ENCODE measurements at places on chromosomes 1 and 21. TPM values are rescaled to one million over a fixed set of nuclear protein-coding genes. Genes with fewer than 3 reads are reported as not detected.
A peak's percentile ranks its signal among the peaks of the same experiment; 100 is the strongest.

ADORA3 gene
- 0.50 TPM for polyA plus RNA-seq

SIM2 gene
- 20.6 TPM for polyA plus RNA-seq

LCE2A gene
- not detected for polyA plus RNA-seq

PSRC1 gene
- polyA plus RNA-seq, result 32.6 TPM

C8B gene
- not detected for polyA plus RNA-seq

OSCP1 gene
- polyA plus RNA-seq, result 32.4 TPM

DNA sequence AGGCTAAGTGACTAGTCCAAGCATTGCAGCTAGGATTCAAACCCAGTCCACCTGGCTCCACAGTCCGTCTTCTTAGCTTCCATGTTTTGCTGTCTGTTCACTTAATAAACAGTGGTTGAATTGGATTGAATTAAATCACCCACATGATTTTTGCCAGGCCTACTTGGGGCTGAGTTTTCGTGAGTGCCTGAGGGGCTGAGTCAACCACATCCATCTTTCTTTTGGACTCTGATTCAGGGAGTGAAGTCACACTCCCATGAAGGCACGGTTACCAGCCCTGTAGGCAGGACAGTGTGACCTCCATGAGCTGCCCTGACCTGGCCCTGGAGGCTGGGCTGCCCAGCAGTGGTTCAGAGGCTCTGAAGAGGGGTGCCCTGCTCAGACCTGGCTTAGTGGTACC, 123.7 kb downstream of the ACTL8 start:
- DNase-seq, result no peak

DNA sequence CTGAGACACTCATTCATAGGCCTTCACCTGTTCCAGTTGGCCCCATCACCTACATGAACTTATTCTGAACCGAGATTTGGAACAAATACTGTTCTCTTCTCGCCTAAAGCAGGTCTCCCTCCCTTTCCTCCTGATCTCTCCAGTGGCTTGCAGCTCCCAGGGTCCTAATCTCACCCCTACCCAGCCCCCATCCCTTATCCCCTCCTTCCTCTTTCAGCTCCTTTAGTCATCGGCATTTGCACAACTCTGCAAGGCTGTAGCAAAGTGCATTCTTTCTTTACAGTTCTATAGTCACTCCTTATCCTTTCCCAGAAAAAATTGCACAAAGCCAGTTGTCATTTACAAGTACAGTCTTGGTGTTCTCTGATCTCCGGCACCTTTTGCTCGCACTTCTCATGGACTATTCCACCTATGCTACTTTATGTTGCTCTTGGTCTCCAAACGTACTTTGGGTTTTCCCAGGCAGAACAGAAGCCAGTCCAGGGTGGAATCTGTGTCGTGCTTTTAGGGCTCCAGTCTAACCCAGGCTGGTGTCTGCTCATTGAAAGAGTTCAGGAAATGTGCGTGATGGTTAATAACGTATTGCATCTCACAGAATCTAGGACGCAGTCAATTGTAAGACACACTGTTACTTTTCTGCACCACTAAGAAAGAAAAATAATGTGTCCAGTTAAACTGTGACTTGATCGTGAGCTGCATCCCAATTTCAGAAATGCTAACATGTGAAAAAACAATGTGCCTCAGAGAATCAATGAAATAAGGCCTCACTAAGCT, 965 bp downstream of the ABCA4 start:
- no peak for DNase-seq

DNA sequence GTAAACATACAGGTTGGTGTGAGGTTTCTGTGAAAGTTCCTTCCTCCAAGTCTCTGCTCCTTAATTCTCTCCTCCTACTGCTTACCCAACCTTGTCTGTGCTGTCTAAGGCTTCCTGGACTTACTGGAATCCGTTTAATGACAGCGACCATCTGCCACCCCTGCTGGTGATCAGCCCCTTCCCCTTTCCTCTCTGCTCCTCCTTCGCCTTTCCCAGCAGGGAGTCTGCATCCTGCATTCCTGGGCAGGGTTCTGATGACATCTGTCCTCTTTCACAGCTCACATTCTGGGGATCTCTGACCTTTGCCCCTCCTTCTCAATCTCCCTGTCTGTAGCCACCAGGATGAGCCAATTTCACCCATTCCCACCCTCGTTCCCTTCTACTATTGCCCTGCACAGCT, 66.5 kb downstream of the KIRREL1 start:
- DNase-seq, result no peak

- no peak for DNase-seq
Observed at GRCh38 chr1:181327796-181328195, 155.5 kb upstream of the CACNA1E start.

DNA sequence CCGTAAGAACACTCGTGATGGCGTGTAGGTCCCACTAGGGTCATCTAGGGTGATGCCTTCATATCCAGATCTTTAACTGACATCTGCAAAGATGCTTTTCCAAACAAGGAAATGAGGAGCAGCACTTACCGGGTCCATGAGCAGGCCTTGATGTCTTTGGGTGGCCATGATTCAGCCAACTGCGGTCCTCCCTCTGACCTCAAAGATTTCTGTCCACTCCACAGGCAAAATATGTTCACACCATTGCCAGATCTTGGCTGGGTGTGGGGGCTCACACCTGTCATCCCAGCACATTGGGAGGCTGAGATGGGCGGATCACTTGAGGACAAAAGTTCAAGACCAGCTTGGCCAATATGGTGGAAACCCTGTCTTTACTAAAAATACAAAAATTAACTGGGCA, 18.2 kb downstream of the TRPM2 start:
- no peak for DNase-seq

- no peak for DNase-seq
Observed at GRCh38 chr1:166859597-166859996, 16.5 kb downstream of the TADA1 start.

- DNase-seq, result no peak
Observed at GRCh38 chr21:25176637-25177412, 430.5 kb downstream of the MRPL39 start.

DNA sequence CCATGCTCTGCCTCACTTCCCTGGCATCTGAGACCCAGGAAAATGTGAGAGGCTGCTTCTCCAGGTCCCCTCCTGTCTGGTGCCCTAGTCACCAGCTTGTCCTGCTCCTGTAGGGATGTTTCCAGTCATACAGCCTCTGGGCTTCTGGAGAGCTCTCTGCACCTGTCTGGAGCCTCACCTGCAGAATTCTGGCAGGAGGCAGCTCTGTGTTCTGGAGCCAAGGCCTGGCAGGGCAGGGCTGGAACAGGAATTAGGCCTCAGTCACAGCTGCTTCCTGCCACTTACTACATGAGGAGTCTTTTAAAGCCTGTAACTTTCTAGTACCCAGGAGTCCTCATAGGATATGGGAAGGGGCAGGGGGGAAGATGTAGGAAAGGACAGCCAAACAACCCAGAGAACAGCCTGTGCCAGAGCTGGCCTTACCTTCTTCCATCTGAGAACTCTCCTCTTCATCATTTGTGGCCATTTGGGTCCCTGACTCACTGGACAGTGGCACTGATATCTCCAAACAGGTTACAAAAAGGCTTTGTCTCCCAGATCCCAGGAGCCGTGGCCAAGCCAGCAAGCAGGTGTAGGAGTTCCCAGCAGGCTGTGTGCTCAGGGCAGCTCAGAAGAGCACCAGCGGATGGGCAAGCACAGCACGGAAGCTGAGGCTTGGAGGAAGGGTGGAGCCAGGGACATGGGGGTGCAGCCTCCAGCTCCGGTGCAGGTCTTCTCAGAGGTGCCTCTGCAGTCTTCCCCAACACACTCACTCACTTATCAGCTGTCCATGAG, 31.4 kb upstream of the ARTN start:
- no peak for DNase-seq

DNA sequence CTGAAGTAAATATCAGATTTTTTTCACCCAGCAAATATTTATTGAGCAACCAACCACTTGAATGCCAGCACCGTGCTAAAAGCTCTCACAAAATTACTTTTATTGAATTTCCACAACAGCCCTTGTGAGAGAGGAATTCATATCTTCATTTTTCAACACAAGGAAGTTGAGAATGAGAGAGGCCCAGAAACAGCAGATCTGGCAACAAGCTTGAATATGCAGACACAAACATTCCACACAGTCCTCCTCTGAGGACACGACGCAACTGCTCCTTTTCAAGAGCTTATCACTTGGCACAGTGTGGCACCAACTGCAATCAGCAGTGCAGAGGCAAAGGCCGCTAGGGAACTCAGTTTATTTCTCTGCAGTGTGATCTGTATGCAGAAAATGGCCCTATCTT, 32.2 kb upstream of the IFNAR2 start:
- no peak for DNase-seq

- DNase-seq, result no peak
Observed at GRCh38 chr1:51303315-51303714, 27.0 kb downstream of the TTC39A start.

DNA sequence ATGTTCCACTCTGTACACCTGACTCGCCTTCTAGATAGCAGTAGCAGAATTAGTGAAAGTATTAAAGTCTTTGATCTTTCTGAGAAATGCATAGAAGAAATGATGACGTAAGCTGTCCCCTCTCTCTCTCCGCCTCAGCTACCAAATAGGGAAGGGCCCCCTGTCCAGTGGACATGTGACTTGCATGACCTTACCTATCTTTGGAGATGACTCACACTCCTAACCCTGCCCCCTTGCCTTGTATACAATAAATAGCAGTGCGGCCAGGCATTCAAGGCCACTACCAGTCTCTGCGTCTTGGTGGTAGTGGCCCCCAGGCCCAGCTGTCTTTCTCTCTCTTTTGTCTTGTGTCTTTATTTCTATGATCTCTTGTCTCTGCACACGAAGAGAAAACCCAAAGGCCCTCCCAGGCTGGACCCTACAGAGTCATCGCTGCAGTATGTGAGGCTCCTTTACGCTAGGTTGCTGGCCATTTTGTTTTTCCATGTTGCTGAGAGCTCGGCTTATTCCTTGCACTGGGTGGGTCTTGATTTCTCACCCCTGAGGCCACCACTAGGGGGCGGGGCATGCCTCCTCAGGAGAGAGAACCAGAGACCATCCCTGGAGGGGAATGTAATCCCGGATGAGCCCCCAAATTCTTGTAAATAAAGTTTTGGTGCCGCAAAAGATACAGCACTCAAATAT, 16.0 kb upstream of the ZBTB8B start:
- no peak for DNase-seq

GRCh38 chr1:58545591-58546519, 671 bp downstream of the OMA1 start:
- no peak for DNase-seq

DNA sequence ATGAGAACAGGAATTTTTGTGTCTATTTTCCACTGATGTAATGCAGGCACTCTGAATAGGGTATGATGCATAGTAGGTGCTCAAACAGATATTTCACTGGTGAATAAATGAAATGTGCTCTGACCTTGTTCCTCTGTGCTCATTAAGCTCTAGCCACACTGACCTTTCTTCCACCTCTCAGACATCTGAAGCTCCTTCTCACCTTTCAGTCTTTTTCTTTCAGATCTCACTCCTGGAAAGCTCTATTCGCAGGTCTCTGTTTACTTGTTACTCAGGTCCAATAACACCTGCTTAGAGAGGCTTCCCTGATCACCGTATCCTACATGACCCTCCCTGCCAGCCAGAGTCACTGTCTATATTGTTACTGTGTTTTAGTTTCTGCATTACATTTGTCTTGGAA, 59.2 kb upstream of the IVNS1ABP start:
- no peak for DNase-seq

DNA sequence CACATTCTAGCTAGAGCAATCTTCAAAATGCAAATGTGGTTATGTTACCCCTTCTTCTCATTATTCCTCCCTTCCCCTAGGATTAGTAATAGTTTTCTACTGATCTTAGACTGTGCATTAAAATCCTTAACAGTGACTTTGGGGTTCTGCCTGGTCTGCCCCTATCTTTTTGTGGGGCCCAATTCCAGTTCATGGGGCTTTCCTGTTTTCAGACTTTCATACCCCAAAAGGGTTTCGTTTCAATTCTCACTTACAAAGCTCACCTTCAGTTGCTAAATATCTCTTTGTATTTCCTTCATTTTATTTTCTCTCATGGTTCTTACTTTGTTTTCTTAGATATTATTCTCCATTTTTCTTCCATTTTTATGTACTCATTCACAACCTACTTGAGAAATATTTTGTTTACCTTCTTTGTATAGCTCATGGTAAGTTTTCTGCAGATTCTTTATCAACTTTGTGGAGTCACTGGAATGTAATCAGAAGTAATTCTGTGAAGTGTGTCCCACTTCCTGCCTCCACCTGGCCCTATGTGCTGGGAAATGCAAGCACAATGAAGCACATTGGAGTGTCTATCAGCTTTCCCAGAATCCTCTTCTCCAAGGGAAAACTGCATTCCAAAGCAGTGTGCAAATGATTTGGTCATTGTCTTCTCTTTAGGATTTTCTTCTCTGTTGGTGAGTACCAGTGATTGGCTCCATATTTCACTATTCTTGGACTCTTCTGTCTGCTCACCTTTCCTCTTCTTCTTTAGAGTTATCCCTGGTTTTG, 350.2 kb downstream of the ZNF326 start:
- DNase-seq, result no peak

GRCh38 chr1:113983391-113983790, 4.1 kb downstream of the OLFML3 start:
- DNase-seq, result no peak

DNA sequence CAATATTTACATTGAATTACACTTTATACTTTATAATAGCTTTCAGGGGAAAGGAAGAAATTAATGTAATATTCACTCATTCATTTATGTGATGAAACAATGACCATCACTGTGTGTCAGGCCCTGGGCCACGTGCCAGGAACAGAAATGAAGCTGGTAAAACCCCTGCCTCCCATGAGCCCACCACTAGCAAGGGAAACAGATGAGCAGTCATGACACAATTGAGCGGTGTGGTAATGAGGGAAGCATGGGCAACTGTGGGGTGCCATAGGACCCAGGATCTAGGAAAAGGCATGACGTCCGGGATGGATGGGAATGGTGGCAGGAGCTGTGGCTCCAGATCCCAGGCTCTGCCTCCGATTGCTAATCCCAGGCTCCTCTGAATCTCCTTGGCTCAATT, 17.0 kb upstream of the SLC5A9 start:
- no peak for DNase-seq

DNA sequence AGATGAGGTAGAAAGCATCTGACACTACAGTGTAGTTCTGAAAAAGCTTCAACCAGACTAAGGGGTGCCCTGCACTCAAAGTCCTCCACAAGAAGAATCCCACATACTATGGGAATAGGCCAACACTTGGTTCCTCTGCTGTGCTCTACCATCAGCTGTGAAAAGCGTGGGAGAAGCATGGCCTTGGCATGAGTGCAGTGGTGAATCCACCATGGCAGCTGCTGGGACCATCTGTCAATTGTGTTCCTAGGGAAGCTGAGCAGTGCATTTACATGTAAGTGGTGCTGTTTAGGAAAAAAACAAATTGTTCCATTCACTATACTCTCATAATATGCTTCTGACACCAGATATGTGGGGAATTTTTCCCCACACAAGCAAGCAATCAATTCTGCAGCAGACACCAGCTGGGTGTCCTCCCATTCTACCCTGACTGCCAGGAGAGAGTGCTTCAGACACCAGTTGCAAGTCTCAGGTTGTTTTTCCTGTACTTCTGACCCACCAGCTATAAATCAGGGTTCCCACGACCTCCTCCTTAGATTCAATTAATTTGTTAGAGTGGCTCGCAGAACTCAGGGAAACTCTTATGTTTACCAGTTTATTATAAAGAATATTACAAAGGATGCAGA, 230.8 kb upstream of the CHRM3 start:
- DNase-seq, result peak; percentile 31

Measured in renal cortex interstitium (tissue), 15 donors.